ENCODE measurements at places on chromosomes 11 and 22. TPM values are rescaled to one million over a fixed set of nuclear protein-coding genes. Genes with fewer than 3 reads are reported as not detected.
A peak's percentile ranks its signal among the peaks of the same experiment; 100 is the strongest.

- peaks cover 78% of the 10 kb centered on the region for H3K36me3 ChIP-seq
- no peak overlapping the region for H3K4me3 ChIP-seq
- DNase-seq = no peak
- no peaks in the 10 kb centered on the region for H3K27me3 ChIP-seq
- peaks cover 13% of the 10 kb centered on the region for H3K4me1 ChIP-seq
Measured at GRCh38 chr11:34976496-34977088, 60.2 kb downstream of the PDHX start.

GRCh38 chr11:73538381-73538872 lies 59.5 kb downstream of the FAM168A start:
- no peak for DNase-seq
- peaks cover 46% of the 10 kb centered on the region for H3K4me1 ChIP-seq
- H3K36me3 ChIP-seq = peaks cover 7% of the 10 kb centered on the region
- peak overlapping the region; percentile 45 for H3K27ac ChIP-seq
- peak overlapping the region; percentile 41 for H3K4me3 ChIP-seq

DNA sequence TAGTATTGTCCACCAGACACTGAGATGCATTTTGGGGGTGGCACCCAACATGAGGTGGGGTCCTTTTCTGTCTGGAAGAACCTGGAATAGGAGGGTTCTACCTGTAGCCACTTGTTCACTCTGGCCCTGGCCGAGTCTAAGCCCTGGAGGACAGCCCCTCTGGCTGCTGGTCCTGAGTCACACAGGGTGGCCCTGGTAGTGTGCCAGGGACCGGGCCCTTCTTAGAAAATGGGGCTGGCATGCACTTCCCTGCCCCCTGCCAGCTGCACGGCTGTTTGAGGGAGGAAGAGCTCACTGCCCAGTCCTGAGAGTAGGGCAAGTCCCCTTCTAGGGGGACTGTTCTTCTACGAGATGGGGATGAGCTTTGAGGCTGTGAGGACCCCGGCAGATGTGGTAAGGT lies 2.2 kb downstream of the PLCB3 start:
- H3K4me3 ChIP-seq = peak overlapping the region; percentile 37
- H3K27ac ChIP-seq = no peak overlapping the region
- no peak for DNase-seq

DNA sequence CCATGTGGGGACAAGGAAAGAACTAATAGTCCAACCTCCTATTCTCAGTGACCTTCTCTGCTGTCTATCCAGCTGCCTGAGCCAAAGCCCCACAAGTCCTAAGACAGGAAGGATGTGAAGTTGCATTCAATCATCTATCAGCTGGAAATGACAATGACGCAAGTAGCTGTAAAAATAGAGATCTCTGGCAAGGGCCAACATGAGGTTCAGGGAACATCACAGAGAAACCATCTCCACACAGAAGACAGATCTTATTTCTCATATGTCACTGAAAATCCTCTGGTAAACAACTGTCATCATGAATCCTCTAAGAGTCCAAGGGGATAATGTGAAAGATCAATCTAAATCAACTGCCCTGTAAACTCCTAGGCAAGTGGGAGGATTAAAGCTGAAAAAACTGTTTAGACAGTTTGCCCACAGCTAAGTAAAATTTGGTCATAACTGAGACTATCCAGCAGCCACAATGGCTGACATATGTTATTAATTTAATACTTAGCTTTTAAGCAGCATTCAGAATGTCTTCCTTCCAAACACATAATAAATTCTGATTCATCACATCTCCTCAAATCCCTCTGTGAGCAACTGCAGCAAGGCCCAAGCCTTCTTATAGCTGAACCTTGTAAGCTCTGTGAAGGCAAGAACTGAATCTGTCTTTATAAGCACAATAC lies 52.1 kb downstream of the ALG9 start:
- no peak overlapping the region for H3K4me3 ChIP-seq
- DNase-seq = no peak
- no peaks in the 10 kb centered on the region for H3K27me3 ChIP-seq
- H3K4me1 ChIP-seq = no peaks in the 10 kb centered on the region
- H3K27ac ChIP-seq = no peak overlapping the region
- peaks cover 17% of the 10 kb centered on the region for H3K36me3 ChIP-seq

- H3K36me3 ChIP-seq = no peaks in the 10 kb centered on the region
- H3K4me1 ChIP-seq = no peaks in the 10 kb centered on the region
- no peak for DNase-seq
- no peaks in the 10 kb centered on the region for H3K27me3 ChIP-seq
Measured at GRCh38 chr11:61715867-61716266, 35.7 kb downstream of the DAGLA start.

GRCh38 chr22:30014244-30014643 lies 66.0 kb upstream of the HORMAD2 start:
- H3K27ac ChIP-seq = no peak overlapping the region
- H3K4me1 ChIP-seq = no peaks in the 10 kb centered on the region
- no peak for DNase-seq
- H3K36me3 ChIP-seq = peaks cover 38% of the 10 kb centered on the region
- no peaks in the 10 kb centered on the region for H3K27me3 ChIP-seq

- no peaks in the 10 kb centered on the region for H3K36me3 ChIP-seq
- DNase-seq = no peak
- H3K27me3 ChIP-seq = peaks cover 40% of the 10 kb centered on the region
- H3K4me1 ChIP-seq = peaks cover 5% of the 10 kb centered on the region
- no peak overlapping the region for H3K4me3 ChIP-seq
- H3K27ac ChIP-seq = no peak overlapping the region
Measured at GRCh38 chr22:50612528-50613221, 12.1 kb downstream of the MAPK8IP2 start.

- H3K27me3 ChIP-seq = no peaks in the 10 kb centered on the region
- H3K36me3 ChIP-seq = peaks cover 3% of the 10 kb centered on the region
- DNase-seq = no peak
- peak overlapping the region; percentile 39 for H3K4me3 ChIP-seq
- peaks cover 55% of the 10 kb centered on the region for H3K4me1 ChIP-seq
Measured at GRCh38 chr22:23237841-23238240, 57.5 kb downstream of the BCR start.

DNA sequence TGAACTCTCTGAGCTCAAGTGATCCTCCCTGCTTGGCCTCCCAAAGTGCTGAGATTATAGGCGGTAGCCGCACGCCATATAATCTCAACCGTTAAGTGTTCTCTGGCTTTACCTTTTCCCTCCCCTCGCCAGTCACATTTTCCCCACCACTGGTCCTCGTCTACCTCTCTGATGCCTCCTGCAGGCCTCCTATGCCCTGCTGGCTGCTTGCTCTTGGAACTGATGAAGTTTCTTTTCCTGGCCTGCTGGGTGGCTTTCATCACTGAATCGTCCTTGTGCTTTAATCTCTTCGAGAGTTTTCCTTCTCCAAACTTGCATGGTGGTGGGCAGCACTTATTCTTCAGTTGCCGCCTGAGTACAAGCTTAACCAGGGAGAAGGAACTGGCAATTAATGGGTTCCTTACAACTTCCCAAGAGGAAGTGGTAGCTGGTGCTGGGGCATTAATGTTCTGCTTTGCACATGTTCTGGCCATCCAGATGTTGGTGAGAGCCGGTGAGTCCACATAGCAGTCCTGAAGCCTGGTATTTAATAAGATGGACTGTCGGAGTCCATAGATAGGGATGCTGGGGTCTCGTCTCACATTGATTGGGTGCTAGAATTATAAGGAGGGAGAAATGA lies 1.3 kb downstream of the C22orf31 start:
- no peak overlapping the region for H3K27ac ChIP-seq
- H3K4me3 ChIP-seq = no peak overlapping the region
- H3K36me3 ChIP-seq = no peaks in the 10 kb centered on the region
- no peak for DNase-seq
- peaks cover 43% of the 10 kb centered on the region for H3K27me3 ChIP-seq

GRCh38 chr11:62399172-62399877 lies 19.5 kb upstream of the SCGB1A1 start:
- DNase-seq = no peak
- no peaks in the 10 kb centered on the region for H3K27me3 ChIP-seq
- H3K4me3 ChIP-seq = peak overlapping the region; percentile 3
- peak overlapping the region; percentile 95 for H3K27ac ChIP-seq
- peaks cover 70% of the 10 kb centered on the region for H3K4me1 ChIP-seq
- H3K36me3 ChIP-seq = peaks cover 2% of the 10 kb centered on the region

- H3K27me3 ChIP-seq = no peaks in the 10 kb centered on the region
- DNase-seq = no peak
- peaks cover 55% of the 10 kb centered on the region for H3K36me3 ChIP-seq
- H3K4me3 ChIP-seq = no peak overlapping the region
- no peak overlapping the region for H3K27ac ChIP-seq
Measured at GRCh38 chr11:61472282-61472681, 36.3 kb upstream of the LRRC10B start.

DNA sequence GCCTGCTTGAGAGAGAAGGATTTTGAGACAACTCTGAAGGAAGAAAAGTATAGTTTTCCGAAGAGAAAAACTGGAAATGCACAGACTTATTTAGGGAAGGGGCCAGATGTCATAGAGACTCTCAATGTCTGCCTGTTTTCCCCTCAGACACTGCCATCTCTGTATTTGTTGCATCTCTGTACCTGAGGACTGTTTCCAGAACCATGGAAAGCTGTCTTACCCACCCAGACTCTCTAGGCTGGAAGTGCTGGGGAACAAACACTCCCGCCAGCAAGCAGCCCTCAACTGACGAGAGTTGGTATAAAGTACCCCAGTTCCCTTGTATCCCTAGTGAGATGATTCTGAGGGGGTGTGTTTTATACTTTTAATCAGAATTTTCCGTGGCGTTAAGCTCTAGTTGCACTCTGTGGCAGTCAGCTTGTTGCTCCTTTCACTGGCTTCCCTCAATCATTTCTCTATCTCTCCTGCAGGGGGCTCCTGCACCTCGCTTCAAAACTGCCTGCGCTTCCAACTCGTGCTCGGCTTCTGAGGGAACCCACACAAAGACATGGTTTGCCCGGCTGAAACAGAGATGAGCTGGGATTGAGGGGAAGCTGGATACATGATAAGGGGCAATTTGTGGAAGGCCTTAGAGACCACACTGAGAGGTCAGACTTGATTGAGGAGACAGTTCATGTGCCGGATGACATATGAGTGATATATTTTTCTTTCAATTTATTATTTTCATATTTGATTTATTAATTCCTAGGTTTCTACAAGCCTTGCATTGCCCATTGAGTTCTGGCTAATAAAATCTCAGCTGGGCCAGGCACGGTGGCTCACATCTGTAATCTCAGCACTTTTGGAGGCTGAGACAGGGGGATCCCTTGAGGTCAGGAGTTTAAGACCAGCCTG lies 36.9 kb upstream of the CLPB start:
- DNase-seq = peak; percentile 50
- no peak overlapping the region for H3K4me3 ChIP-seq
- H3K27ac ChIP-seq = no peak overlapping the region
- H3K27me3 ChIP-seq = peaks cover 26% of the 10 kb centered on the region
- peaks cover 3% of the 10 kb centered on the region for H3K4me1 ChIP-seq
- no peaks in the 10 kb centered on the region for H3K36me3 ChIP-seq

GRCh38 chr11:15119826-15120225 lies 5.1 kb downstream of the INSC start:
- H3K4me3 ChIP-seq = no peak overlapping the region
- peaks cover 55% of the 10 kb centered on the region for H3K27me3 ChIP-seq
- no peak overlapping the region for H3K27ac ChIP-seq
- no peaks in the 10 kb centered on the region for H3K36me3 ChIP-seq
- DNase-seq = no peak
- H3K4me1 ChIP-seq = peaks cover 5% of the 10 kb centered on the region

DNA sequence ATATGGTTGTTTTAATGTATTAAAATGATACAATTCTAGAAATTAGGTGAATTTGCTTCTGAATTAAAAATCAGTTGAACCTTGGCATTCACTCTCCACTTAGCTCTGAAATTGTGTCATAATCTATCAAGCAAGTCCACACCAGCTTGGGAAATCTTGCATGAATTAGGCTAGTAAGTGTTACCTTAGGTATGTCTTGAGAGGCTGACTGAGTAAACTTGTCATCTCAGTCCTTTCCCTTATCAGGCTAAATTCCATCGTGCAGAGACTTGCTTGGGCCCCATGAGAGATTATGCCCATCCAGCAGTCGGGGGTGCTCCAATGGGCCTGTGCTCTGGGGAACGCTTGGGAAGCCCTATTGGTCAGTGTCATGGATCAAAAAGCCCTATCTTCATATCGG lies 33.9 kb upstream of the ST14 start:
- DNase-seq = no peak
- H3K27ac ChIP-seq = no peak overlapping the region
- no peaks in the 10 kb centered on the region for H3K27me3 ChIP-seq

DNA sequence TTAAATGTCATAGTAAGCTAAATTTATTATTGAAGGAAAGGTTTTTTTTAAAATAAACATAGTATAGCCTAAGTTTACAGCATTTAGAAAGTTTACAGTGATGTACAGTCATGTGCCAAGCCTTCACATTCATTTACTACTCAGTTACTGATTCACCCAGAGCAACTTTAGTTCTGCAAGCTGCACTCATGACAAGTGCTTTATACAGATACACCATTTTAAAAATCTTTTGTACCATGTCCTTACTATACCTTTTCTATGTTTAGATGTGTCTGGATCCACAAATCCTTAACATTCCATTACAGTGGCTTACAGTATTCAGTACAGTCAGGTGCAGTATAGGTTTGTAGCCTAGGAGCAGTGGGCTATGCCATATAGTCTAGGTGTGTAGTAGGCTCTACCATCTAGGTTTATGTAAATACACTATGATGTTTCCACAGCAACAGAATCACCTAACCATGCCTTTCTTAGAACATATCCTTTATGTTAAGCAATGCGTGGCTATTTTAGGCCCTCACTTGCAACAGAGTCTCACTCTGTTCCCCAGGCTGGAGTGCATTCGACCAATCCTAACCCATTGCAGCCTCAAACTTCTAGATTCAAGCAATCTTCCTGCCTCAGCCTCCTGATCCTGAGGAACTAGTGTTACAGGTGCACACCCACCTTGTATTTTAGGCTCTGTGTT lies 79.5 kb upstream of the SLC25A18 start:
- H3K4me3 ChIP-seq = no peak overlapping the region
- peaks cover 2% of the 10 kb centered on the region for H3K27me3 ChIP-seq
- H3K36me3 ChIP-seq = no peaks in the 10 kb centered on the region
- no peak overlapping the region for H3K27ac ChIP-seq

DNA sequence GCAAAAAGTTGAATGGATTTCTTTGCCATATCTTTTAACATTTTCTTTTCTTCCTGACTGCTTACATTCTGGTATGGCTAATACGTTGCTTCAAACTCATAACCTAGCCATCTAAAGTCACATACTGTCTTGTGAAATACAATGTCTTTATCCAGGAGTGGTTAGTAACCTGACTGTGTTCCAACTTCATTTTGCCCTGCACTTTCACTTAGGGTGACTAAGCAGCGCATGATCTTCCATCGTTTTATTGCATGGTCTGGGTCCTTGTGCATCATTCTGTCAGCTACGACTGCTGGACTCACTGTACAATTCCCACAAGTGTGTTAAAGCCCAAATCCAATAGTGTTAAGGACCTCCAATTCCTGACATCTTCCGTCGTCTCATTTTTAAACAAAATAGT lies 403.2 kb downstream of the NTM start:
- no peak overlapping the region for H3K27ac ChIP-seq
- H3K36me3 ChIP-seq = no peaks in the 10 kb centered on the region
- H3K4me3 ChIP-seq = no peak overlapping the region
- no peaks in the 10 kb centered on the region for H3K4me1 ChIP-seq
- no peak for DNase-seq

The SIPA1 gene
- 157 TPM for total RNA-seq

The OR56A1 gene
- total RNA-seq = not detected

The ASCL2 gene
- 0.19 TPM for total RNA-seq

The EXT2 gene
- total RNA-seq = 27.8 TPM

The OR5J2 gene
- not detected for total RNA-seq

The INCENP gene
- total RNA-seq = 27.9 TPM

The NXPE4 gene
- not detected for total RNA-seq

The NKAPD1 gene
- 21.7 TPM for total RNA-seq

The GAB4 gene
- 1.1 TPM for total RNA-seq

The MOGAT2 gene
- total RNA-seq = not detected

The HTR3B gene
- total RNA-seq = not detected
